ENCODE measurements at places on chromosomes 5 and 9. TPM values are rescaled to one million over a fixed set of nuclear protein-coding genes. Genes with fewer than 3 reads are reported as not detected.

DNA sequence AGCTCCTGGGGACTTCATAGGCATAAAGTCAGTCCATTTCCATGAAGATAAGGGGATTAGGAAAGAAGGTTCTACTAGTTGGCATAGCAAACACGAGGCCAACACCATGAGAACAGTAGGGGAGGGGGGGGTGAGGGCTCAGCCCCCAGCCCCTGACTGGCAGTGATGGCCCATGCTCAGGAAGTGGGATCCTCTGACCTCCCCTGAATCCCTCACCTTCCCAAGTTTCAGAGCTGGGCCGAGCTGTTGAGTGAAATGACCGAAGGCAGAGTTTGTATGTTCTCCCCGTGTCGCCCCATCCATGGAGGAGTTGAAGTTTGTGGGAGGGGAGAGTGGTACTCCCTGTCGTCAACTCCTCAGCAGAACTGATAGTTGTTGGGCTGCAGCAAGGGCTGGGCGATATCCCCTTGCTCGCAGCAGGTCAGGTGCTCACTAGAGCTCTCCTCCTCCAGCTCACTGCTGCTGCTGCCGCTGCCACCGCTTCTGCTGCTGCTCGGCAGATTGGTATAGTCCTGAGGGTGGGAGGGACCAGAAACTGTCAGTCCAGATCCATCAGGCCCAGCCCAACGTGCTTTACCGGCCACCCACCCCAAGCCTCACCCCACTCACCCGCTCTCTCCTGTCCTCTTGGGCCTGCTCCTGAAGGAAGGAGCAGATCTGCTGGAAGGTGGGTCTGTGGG, 32.5 kb downstream of the CSF1R start:
- no peaks in the 10 kb centered on the region for H3K27me3 ChIP-seq
- H3K4me3 ChIP-seq, result no peak overlapping the region
- no peak for DNase-seq
- peaks cover 57% of the 10 kb centered on the region for H3K36me3 ChIP-seq
- no peak overlapping the region for H3K27ac ChIP-seq

DNA sequence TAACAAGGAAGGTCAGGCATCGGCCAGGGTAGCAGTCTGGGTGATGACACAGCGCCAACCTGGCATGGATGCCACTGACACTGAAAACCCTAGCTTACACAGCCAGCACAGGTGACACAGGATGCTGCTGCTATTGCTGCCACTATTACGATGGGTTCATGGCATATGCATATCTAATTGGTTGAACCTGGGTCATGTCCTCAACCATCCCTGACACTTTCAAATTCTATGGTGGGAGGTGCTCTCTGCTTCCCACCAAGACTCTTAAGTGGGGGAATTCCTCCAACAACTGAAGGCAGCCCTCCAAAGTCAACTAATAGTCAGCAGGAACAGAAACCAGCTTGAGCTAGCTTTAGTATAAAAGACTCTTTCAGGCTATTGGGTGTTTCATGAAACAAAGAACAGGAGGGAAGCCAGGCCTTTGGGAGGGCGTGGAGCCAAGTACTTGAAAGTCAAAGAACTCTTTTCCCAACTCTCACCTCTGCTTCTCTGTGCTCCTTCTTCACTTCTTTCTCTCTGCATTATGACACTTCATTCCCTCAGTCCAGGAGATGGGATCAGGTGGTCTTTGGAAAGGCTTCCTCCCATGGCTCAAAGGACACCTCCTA, 21.3 kb downstream of the PTTG1 start:
- DNase-seq, result no peak
- H3K4me3 ChIP-seq, result no peak overlapping the region
- no peak overlapping the region for H3K27ac ChIP-seq
- peaks cover 18% of the 10 kb centered on the region for H3K4me1 ChIP-seq

DNA sequence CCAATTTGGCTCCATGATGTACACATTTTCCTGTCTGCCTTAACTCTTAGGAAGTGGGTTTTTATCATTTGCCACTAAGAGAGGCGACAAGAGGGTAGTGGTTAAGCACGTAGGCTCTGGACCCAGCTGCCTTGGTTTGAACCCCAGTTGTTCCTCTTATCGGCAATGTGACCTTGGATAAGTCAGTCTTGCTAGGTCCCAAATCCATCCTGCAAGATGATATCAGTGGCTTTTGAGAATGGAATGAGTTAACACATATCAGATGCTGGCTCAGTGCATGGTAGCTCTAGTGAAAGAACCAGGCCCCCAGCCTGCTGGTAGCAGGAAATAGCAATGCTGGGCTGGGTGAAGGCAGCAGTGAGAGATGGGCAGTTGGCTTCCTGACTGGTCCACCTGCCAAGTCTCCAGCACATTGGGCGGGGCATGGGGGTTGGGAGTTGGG, 72.5 kb downstream of the STK10 start:
- peak overlapping the region; percentile 19 for H3K4me3 ChIP-seq
- H3K27ac ChIP-seq, result peak overlapping the region; percentile 84
- DNase-seq, result peak; percentile 54
- H3K27me3 ChIP-seq, result no peaks in the 10 kb centered on the region
- peaks cover 50% of the 10 kb centered on the region for H3K36me3 ChIP-seq

DNA sequence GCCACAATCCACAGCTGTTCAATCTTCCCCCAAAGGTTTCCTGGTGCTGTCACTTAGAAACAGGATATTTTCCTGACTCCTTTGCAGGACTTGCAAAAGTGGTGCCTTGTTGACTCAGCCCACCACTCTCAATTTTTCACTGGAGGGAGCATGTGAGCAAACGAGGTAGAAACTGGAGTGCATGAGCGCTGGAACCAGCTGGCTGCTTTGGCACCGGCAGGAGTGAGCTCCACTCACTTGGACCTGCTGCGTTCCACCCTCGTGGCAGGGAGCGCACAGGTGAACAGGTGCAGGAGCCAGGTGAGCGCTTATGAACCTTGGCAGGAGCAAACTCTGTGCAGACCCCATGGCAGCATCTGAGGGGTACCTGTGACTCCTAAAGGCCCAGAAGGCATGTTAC, 364.1 kb upstream of the RORB start:
- no peak overlapping the region for H3K27ac ChIP-seq
- no peaks in the 10 kb centered on the region for H3K36me3 ChIP-seq
- H3K27me3 ChIP-seq, result no peaks in the 10 kb centered on the region
- H3K4me1 ChIP-seq, result no peaks in the 10 kb centered on the region

SH3GL2 gene
- not detected for total RNA-seq

GRCh38 chr5:81192373-81192750, 40.8 kb upstream of the CKMT2 start:
- H3K4me3 ChIP-seq, result no peak overlapping the region
- peaks cover 8% of the 10 kb centered on the region for H3K36me3 ChIP-seq
- no peak for DNase-seq
- H3K27me3 ChIP-seq, result no peaks in the 10 kb centered on the region
- no peak overlapping the region for H3K27ac ChIP-seq
- H3K4me1 ChIP-seq, result peaks cover 8% of the 10 kb centered on the region

GRCh38 chr9:87569518-87569917, 71.9 kb downstream of the DAPK1 start:
- no peak overlapping the region for H3K4me3 ChIP-seq
- no peak for DNase-seq
- no peaks in the 10 kb centered on the region for H3K36me3 ChIP-seq
- H3K27me3 ChIP-seq, result no peaks in the 10 kb centered on the region

GRCh38 chr9:36878986-36879982, 154.8 kb downstream of the PAX5 start:
- H3K27ac ChIP-seq, result no peak overlapping the region
- H3K4me1 ChIP-seq, result no peaks in the 10 kb centered on the region
- no peaks in the 10 kb centered on the region for H3K27me3 ChIP-seq
- no peak overlapping the region for H3K4me3 ChIP-seq
- DNase-seq, result no peak

- no peaks in the 10 kb centered on the region for H3K4me1 ChIP-seq
- H3K27ac ChIP-seq, result no peak overlapping the region
- no peak overlapping the region for H3K4me3 ChIP-seq
- peaks cover 7% of the 10 kb centered on the region for H3K27me3 ChIP-seq
- DNase-seq, result no peak
- H3K36me3 ChIP-seq, result no peaks in the 10 kb centered on the region
These were observed 191.5 kb upstream of the S1PR3 start for GRCh38 chr9:88799541-88800328.

- no peaks in the 10 kb centered on the region for H3K4me1 ChIP-seq
- no peak for DNase-seq
- H3K36me3 ChIP-seq, result no peaks in the 10 kb centered on the region
- H3K27me3 ChIP-seq, result no peaks in the 10 kb centered on the region
- H3K4me3 ChIP-seq, result no peak overlapping the region
- no peak overlapping the region for H3K27ac ChIP-seq
These were observed 230.8 kb downstream of the ENC1 start for GRCh38 chr5:74409712-74410111.

DNA sequence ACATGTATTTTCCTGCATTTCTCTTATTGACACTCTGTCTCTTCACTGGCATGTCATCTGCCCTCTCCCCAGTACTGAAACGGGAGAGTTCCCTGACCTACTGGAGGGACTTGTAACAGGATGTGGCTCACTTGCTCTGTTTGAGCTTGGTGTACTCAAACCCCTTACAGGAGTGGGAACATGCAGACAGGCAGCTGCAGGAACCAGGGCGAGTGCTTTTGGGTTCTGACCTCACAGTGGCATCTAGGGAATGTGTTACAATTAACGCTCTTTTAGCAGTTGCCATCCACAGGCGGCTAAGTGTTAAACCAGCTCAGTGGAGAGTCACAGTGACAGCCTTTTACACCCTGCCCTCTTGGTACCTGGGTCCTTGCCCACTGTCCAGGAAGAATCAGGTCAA, 300.3 kb upstream of the GRAMD2B start:
- DNase-seq, result no peak
- H3K4me3 ChIP-seq, result no peak overlapping the region
- no peaks in the 10 kb centered on the region for H3K27me3 ChIP-seq
- no peaks in the 10 kb centered on the region for H3K4me1 ChIP-seq
- H3K27ac ChIP-seq, result no peak overlapping the region
